Aorta (tissue), 5 donors: ENCODE measurements at places on chromosomes 1 and 21. TPM values are rescaled to one million over a fixed set of nuclear protein-coding genes. Genes with fewer than 3 reads are reported as not detected.

DNA sequence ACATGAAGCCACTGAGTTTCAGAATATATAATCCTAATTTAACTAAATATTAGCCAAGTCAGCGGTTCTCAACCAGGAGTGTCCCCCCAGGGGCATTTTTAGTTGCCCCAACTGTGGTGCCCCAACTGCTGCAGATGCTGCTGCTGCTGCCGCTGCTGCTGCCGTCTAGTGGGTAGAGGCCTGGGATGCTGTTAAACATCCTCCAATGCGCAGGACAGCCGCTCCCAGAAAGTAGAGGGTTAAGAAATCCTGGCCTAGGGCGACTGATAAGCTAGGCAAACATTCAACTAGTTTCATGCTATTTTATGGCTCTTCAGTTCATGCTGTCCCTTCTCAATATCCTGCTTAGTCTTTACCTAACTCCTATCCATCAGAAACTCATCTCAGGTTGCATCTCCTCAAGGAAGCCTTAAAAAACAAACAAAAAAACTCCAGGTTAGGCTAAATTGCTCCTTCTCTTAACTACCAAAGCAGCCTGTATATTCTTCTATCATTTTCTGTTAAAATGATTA lies 9.9 kb upstream of the DCAF6 start:
- no peak overlapping the region for H3K27ac ChIP-seq
- no peak overlapping the region for H3K4me3 ChIP-seq
- no peaks in the 10 kb centered on the region for H3K36me3 ChIP-seq
- no peaks in the 10 kb centered on the region for H3K4me1 ChIP-seq
- H3K27me3 ChIP-seq = no peaks in the 10 kb centered on the region

DNA sequence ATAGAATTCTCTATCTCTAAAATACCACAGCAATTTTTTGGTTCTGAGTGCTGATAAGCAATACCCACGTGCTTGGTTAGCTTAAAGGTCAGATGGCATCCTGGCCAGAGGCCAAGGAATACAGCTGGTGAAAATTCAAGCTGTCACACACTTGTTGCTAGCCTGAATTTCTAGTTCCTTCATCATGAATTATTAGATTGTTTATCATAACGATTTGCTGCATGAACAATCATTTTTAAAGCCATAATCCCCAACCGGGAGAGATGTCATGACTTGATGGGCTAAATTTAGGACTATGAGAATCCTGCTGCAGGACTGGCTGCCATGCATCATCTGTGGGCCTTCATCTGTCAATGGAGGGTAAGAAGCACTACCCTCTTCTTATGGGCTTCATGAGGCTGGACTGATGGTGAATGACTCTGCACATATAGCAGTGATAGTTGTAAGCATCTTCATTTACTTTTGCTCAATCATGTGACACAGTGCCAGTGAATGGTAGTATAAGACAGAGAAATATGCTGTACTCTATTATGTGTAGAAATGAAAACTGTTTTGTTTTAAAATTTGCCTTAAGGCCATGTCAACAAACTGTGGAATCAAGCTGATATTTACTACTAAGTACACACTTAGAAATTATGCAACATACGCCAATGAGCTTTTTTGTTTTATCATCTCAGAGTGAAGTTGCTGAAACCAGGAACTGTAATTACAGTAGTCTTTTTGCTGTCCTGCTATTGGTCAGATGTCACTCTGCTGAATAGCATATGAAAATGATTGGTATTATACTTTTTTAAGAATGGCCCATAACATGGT lies 80.5 kb upstream of the RALGPS2 start:
- DNase-seq = no peak
- H3K4me1 ChIP-seq = no peaks in the 10 kb centered on the region
- H3K27me3 ChIP-seq = no peaks in the 10 kb centered on the region
- H3K27ac ChIP-seq = no peak overlapping the region
- no peaks in the 10 kb centered on the region for H3K36me3 ChIP-seq

PAQR7 gene
- total RNA-seq = 6.4 TPM

GRCh38 chr21:31928656-31929055 lies 55.8 kb downstream of the HUNK start:
- no peaks in the 10 kb centered on the region for H3K4me1 ChIP-seq
- no peak overlapping the region for H3K4me3 ChIP-seq
- no peaks in the 10 kb centered on the region for H3K36me3 ChIP-seq
- H3K27ac ChIP-seq = no peak overlapping the region
- H3K27me3 ChIP-seq = no peaks in the 10 kb centered on the region

CLDN14 gene
- not detected for total RNA-seq

DNA sequence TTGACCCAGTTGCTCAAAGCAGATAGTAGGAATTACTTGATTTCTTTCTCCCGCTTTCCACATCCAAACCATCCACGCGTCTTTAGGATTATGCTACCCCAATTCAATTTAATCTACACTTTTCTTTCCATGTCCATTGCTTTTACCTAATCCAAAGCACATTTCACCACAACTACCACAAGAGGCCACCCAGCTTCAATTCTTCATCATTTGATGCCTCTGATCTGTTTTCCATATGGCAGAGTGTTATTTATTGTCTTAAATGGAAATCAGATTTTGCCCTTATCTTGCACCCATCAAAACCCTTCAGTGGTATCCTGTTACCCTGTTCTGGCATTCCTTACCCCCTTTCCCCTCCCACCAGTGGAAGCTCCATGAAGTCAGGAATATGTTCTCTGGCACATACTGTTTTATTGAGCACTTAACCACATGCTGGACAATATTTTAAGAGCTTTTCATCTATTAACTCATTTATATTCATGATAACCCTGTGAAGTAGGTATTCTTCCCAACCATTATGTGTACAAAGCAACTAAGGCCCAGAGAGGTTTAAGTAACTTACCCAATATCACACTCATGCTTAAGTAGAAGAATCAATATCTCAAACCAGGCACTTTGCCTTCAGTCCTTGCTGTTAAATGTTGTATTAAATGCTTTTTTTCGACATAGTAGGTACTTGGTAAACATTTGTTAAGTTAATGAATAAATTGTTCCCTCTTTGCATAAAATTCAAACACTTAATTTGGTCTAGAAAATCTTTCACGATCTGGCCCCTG lies 34.6 kb downstream of the CLIC4 start:
- no peak for DNase-seq
- H3K4me3 ChIP-seq = no peak overlapping the region
- H3K4me1 ChIP-seq = peaks cover 6% of the 10 kb centered on the region
- H3K27ac ChIP-seq = no peak overlapping the region
- no peaks in the 10 kb centered on the region for H3K27me3 ChIP-seq

ADAMTS4 gene
- total RNA-seq = 207 TPM

- no peak overlapping the region for H3K4me3 ChIP-seq
- DNase-seq = no peak
- H3K36me3 ChIP-seq = no peaks in the 10 kb centered on the region
- H3K27me3 ChIP-seq = peaks cover 2% of the 10 kb centered on the region
- no peak overlapping the region for H3K27ac ChIP-seq
These were observed 70.7 kb upstream of the SYT6 start for GRCh38 chr1:114224196-114224907.

DNA sequence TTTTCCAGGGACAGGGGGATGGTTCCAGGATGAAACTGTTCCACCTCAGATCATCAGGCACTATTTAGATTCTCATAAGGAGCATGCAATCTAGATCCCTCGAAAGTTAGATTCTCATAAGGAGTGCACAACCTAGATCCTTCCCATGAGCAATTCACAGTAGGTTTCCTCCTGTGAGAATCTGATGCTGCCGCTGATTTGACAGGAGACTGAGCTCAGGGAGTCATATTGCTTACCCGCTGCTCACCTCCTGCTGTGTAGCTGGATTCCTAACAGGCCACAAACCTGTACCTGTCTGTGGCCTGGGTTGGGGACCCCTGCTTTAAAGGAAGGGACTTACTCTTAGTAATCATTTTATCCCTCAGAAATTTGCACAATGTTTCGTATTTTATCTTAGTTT lies 9.3 kb downstream of the CTH start:
- H3K27me3 ChIP-seq = no peaks in the 10 kb centered on the region
- no peak overlapping the region for H3K4me3 ChIP-seq
- H3K4me1 ChIP-seq = no peaks in the 10 kb centered on the region
- no peaks in the 10 kb centered on the region for H3K36me3 ChIP-seq
- no peak for DNase-seq

- no peaks in the 10 kb centered on the region for H3K27me3 ChIP-seq
- H3K4me1 ChIP-seq = no peaks in the 10 kb centered on the region
- DNase-seq = no peak
- no peak overlapping the region for H3K4me3 ChIP-seq
These were observed 21.8 kb upstream of the APOBEC4 start for GRCh38 chr1:183674886-183675285.

GRCh38 chr1:201707656-201708055 lies 121.3 kb upstream of the IPO9 start:
- H3K36me3 ChIP-seq = no peaks in the 10 kb centered on the region
- DNase-seq = no peak
- H3K27ac ChIP-seq = no peak overlapping the region
- H3K4me1 ChIP-seq = peaks cover 4% of the 10 kb centered on the region
- H3K4me3 ChIP-seq = no peak overlapping the region
- H3K27me3 ChIP-seq = no peaks in the 10 kb centered on the region

DNA sequence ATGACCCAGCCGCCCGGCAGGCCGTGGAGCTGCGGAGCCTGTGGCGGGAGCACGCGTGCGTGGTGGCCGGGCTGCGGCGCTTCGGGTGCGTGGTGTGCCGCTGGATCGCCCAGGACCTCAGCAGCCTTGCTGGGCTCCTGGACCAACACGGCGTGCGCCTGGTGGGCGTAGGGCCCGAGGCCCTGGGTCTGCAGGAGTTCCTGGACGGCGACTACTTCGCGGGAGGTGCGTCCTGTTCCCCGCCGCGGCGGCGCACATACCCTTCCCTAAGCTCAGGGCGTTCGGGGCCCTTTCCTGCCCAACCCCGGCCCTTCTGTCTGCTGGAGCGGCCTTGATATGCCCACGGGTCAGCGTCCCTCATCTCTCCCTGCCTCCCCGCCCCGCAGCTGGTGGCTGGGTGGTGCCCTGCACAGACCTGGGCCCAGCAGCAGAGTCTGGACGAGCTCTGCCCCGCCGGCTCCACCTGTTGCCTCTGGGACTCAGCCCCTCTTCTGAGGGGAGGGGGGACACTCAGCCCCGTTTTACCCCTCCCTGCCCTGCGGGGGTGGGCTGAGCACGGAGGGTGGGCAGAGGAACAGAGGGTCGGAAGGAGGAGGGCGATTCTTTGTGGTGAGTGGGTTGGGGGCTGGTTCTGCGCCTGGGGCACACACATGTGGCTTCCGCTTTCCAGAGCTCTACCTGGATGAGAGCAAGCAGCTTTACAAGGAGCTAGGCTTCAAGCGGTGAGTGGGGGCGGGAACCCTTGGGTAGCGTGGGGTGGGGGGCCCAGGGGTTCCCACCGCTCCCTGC lies 688 bp downstream of the PRXL2B start:
- H3K27ac ChIP-seq = no peak overlapping the region
- H3K4me3 ChIP-seq = peak overlapping the region; percentile 37
- H3K36me3 ChIP-seq = no peaks in the 10 kb centered on the region
- no peaks in the 10 kb centered on the region for H3K4me1 ChIP-seq
- peak; percentile 69 for DNase-seq
- H3K27me3 ChIP-seq = no peaks in the 10 kb centered on the region

DNA sequence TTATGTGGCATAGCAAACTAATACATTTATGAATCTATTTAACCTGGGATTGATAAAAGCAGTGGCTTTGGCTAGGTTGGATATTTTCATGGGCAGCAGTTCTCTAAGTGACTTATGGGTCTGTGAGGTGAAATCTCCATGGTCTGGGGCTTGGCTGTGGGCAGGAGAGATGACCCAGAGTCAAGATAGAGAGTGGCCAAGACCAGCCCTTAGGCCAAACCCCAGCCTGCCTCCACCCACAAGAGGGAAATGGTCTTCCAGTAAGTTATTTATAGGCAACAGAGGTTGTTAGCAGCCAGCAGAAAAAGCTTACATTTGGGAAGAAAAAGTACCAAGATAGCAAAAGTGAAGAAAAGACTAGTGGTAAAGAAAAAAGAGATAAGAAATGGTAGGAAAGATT lies 61.4 kb downstream of the SLC35F3 start:
- H3K27me3 ChIP-seq = no peaks in the 10 kb centered on the region
- no peak overlapping the region for H3K4me3 ChIP-seq
- H3K36me3 ChIP-seq = no peaks in the 10 kb centered on the region

AK4 gene
- total RNA-seq = 73.7 TPM

DNA sequence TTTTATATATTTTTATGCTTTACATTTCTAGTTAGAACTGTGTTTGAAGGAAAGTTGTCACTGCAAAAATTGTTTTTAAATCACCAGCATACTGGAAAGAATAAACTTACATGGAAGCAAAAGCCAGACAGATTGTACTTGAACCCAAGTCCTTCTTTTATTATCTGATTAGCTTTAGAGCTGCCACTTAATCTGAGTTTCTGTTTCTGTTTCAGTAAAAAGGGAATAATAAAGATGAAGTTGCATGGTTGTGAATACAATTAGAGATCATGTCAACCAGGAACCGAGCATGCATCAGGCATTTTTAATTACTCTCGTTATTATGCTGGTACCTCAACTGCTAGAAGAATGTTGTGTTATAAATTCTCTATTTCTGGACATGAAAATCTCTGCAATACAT lies 76.9 kb upstream of the EXO1 start:
- H3K4me1 ChIP-seq = no peaks in the 10 kb centered on the region
- no peaks in the 10 kb centered on the region for H3K27me3 ChIP-seq

DNA sequence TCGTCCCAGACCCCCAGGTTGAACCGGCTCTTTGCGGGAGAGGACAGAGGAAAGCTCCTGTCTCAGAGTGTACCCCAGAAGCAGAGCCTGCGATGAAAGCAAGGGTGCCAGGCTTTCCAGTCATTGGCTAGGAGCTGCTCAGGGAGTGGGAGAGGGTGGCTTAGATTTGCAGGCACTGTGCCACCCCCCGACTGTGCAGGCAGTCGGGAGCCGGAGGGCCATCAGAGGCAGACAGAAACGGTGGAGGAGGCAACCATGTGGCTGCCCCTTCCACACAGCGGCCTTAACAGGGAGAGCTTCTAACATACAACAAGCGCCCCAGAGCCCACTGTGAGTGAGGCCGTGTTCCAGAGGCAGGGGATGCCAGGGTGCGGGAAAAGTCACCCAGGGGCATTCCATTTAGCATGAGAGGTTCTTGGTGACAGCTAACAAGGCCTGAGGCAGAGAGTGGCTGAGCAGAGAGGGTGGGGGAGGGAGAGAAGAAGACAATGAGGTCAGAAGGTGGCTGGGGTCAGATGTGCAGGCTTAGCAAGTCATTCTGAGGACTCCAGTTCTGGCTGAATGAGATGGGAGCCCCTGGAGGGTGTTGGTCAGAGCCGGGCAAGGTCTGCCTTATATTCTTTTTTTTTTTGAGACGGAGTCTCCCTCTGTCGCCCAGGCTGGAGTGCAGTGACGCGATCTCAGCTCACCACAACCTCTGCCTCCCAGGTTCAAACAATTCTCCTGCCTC lies 9.5 kb upstream of the C1orf167 start:
- peaks cover 2% of the 10 kb centered on the region for H3K36me3 ChIP-seq
- H3K4me3 ChIP-seq = no peak overlapping the region
- no peaks in the 10 kb centered on the region for H3K27me3 ChIP-seq
- no peak overlapping the region for H3K27ac ChIP-seq

GRCh38 chr1:46341222-46342083 lies 846 bp downstream of the NSUN4 start:
- no peaks in the 10 kb centered on the region for H3K27me3 ChIP-seq
- H3K36me3 ChIP-seq = no peaks in the 10 kb centered on the region
- H3K4me3 ChIP-seq = peak overlapping the region; percentile 38
- peak; percentile 56 for DNase-seq
- H3K27ac ChIP-seq = no peak overlapping the region

DNA sequence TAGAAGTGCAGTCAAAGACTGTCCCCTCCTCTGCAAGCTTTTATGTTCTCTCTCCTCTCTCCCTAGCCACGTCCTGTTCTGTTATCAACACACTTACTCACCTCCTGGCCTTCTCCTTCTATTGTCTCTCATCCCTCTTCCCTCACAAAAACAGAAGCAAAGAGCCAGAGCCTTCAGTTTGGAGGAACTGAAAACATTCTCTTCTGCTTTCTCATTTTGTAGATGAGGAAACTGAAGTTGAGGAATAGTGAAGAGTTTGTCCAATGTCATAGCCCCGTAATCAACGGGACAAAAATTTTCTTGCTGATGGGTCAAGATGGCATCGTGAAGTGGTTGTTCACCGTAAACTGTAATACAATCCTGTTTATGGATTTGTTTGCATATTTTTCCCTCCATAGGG lies 1.9 kb downstream of the NLRP3 start:
- no peaks in the 10 kb centered on the region for H3K4me1 ChIP-seq
- H3K4me3 ChIP-seq = no peak overlapping the region
